ENCODE measurements at places on chromosomes 5 and 9.

GRCh38 chr5:179792612-179793467 is 946 bp upstream of the LTC4S start:
- peak; percentile 74 for DNase-seq

- peak; percentile 33 for DNase-seq
Measured at GRCh38 chr9:111399772-111400563, 69.9 kb upstream of the OR2K2 start.

GRCh38 chr9:99085949-99086948 is 18.7 kb upstream of the TGFBR1 start:
- peak; percentile 68 for DNase-seq

DNA sequence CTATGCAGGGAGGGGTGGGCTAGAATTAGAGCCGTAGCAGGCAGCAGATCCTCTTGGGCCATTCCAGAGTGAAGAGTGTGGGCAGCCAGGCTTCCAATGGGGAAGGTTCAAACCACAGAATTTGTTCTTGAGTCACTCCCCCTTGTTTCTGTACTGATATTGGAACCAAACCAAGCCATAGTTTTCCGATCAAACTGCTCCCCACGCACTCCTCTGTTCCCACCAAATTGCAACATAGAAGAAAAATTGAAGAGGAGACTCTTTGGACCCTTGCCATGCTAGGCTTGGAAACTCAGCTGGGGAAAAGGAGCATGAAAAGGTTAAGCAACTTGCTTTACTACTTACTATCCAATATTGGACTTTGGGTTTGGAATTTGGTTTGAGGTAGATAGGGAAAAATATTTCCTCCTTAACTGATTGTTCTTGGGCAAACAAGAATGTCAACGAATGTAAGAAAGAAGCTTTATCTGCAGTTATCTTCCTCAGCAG is 165.8 kb upstream of the NR3C1 start:
- no peak for DNase-seq

DNA sequence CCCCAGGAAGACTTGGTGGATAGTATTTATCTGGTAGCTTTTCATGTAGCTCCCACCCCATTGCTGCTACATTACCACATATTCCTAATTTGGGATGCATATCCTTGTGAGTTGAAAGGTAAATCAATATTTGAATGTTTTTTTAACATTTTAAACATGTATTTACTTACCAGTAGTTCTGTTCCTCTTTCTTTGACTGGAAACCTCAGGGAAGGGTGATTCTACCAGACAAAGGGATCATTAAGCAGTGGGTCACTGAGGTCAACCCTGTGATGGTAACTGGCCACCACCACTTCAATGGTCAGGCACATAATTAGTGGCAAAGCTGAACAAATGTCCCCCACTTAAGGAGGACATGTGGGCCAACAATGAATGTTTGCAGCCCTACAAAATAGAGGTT is 27.2 kb upstream of the KLF9 start:
- DNase-seq = no peak

DNA sequence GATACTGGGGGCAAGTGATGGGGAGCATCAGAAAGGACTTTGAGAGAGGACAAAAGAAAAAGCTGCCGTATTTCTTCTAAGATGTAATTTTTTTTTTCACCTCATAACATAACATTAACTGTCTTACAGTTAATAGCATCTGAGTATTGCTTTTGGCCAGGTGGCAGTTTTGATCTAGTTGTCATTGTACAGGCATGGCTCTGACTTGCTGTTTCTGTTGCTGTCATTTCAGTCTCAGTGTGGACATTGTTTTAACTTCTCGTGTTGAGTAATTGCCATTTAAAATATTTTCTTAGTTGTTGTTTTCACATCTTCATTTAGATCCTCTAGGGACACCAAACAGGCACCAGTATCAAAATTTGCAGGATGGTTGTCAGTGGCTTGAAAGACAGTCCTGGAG is 12.4 kb downstream of the SMAD5 start:
- no peak for DNase-seq

- peak; percentile 2 for DNase-seq
Measured at GRCh38 chr5:123813937-123814624, 302.1 kb downstream of the CSNK1G3 start.

- no peak for DNase-seq
Measured at GRCh38 chr5:32990593-32991420, 279.7 kb downstream of the NPR3 start.

GRCh38 chr5:80141147-80141671 is 106.1 kb downstream of the THBS4 start:
- peak; percentile 91 for DNase-seq

DNA sequence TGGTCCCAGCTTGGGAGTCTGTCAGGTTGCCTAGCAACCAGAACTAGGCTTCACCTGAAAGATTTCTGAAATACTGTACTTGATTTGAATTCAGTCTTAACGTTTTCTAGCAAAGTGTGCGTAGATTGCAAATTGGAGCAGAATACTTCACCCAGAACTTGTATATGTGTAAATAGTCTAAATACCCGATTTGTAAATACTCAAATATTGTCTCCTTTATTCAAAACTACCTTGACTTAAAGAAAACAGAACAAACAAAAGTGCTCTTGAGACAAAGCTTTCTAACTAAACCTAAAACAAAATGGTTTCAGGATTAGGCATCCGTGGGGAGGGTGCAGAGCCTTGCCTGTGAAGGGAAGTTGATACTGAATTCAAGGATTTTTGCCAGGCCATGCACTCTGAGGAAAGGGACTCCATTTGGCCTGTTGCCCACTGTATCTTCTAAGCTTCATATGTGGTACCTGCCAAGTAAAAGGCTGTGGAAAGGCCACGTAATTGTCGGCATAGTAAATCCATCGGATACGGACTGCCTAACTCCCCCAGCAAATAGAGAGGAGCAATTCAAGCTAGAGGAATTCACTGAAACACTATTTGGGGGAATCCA is 744 bp upstream of the HMGCS1 start:
- no peak for DNase-seq
